Stimulated activated CD4-positive, alpha-beta T cell treated with anti-CD3 and anti-CD28 coated beads, Interleukin-2, amount 100 ng/mL, for 4 hours (primary cell): ENCODE measurements at places on chromosomes 12 and 14.

- DNase-seq: no peak
Observed at GRCh38 chr14:102318781-102319276, 717 bp upstream of the ZNF839 start.

GRCh38 chr14:24436355-24437019 lies 6.1 kb downstream of the SDR39U1 start:
- DNase-seq: no peak

- DNase-seq: no peak
Observed at GRCh38 chr14:73723797-73724661, 9.8 kb upstream of the PNMA1 start.

- DNase-seq: no peak
Observed at GRCh38 chr14:93073910-93074769, 41.6 kb downstream of the ITPK1 start.

- DNase-seq: peak; percentile 51
Observed at GRCh38 chr12:120534203-120534702, at the start of gene RNF10. Gene RNF10 (plus strand): TSS chr12:120534356. CDS start chr12:120534812, 456 bp downstream.

GRCh38 chr12:117674313-117674712 lies 294.5 kb downstream of the KSR2 start:
- DNase-seq: no peak
